ENCODE measurements at places on chromosomes 5 and 9. TPM values are rescaled to one million over a fixed set of nuclear protein-coding genes. Genes with fewer than 3 reads are reported as not detected.

The FBXL7 gene
- total RNA-seq: 20.6 TPM

The MIER3 gene
- 46.4 TPM for total RNA-seq

The GFPT2 gene
- 19.1 TPM for total RNA-seq

The ROR2 gene
- total RNA-seq: 51.4 TPM

The PDE8B gene
- 11.3 TPM for total RNA-seq

The PAPPA gene
- total RNA-seq: 3.6 TPM

The LHX6 gene
- 0.99 TPM for total RNA-seq

The WHRN gene
- 7.2 TPM for total RNA-seq

The SLC6A18 gene
- total RNA-seq: not detected

The SMIM33 gene
- total RNA-seq: not detected

All from sigmoid colon (tissue), 7 donors.